ENCODE measurements at places on chromosomes 7 and 10.

GRCh38 chr10:16942381-16943078, 125.3 kb upstream of the RSU1 start:
- no peak for DNase-seq

- DNase-seq = no peak
Observed at GRCh38 chr7:2737771-2738540, 50.0 kb downstream of the AMZ1 start.

DNA sequence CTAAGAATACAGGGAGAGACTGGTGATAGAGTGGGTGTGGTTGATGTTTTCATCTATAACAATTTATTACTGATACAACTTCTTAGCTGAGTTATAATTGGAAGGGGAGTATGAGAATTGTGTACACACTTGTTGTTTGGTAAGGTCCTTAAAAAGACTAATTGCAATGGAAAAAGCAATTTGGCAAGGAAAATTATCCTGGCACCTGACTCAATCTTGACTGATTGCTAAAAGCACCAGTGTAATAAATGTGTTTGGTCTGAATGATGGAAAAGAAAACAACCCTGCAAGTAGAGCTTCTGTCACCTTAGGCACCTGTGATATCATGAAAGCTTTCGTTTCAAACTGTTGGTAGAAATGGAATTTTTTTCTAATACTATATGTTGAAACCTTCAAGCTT, 6.7 kb upstream of the GSDME start:
- no peak for DNase-seq

DNA sequence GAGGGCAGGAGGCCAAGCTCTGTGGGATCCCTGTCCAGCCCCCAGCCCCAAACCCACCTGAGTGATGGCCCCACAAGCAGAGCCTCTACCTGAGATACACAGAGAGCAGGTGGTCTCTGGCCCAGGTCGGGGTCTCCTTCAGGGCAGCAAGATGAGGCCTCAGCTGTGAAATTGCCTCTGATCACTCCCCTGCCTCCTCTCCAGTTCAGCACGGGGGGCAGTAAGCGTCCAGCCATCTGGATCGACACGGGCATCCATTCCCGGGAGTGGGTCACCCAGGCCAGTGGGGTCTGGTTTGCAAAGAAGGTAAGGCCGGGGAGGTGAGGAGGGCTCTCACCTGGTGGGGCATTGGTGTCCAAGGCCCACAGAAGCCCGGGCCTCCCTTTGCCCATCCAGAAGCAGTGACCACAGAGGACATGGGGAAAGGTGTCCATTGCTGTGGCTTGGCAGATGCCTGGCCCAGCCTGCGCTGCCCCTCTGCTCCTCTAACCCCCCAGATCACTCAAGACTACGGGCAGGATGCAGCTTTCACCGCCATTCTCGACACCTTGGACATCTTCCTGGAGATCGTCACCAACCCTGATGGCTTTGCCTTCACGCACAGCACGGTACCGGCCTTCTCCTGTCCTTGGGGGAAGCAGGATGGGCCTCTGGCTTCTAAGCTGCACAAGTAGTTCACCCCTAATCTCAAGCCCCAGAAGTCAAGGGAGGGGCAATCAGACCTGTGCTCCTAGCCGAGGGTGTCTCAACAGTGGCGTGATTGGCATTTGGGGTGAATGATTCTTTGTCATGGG, 3.1 kb downstream of the CPA1 start:
- no peak for DNase-seq

DNA sequence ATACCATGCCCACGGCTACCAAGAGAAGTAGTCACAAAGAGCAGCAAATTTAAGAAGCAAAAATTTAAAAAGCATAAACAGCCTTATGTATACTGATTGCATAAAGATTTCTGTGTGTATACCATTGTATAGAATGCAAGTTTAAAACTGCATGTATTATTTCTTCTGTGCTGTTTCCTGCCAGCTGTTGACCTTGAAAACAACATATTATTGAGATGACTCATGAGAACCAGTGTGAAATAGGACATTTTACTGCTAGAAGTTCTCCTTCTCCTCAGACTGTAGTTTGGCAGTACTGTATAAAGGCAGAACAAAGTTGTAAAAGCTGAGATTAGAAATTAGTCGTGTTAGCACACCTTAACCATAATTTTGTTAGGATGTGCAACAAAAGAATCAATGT, 42.3 kb upstream of the SGCE start:
- DNase-seq = peak; percentile 90

- no peak for DNase-seq
Observed at GRCh38 chr7:106982415-106982814, 62.1 kb upstream of the PRKAR2B start.

DNA sequence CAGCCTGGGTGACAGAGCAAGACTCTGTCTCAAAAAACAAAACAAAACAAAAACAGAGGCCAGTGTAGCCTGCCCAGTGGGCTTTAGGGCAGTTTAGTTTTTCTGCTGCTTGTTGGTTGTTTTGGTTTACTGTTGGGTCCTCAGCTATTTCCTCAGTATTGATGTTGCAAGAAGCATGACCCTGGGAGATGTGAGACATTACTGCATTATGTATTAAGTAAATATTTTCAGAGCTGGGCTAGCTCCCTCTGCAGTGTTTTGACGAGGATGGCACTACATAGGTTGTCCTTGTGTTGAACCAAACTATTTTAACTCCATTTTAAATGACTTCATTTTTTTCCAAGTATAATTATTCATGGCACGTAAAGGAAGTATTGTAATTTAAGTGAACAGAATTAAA, 4.8 kb downstream of the AKAP9 start:
- DNase-seq = peak; percentile 93

- DNase-seq = peak; percentile 78
Observed at GRCh38 chr10:182441-183201, 47.4 kb downstream of the ZMYND11 start.

- no peak for DNase-seq
Observed at GRCh38 chr10:8588135-8588534, 533.6 kb downstream of the GATA3 start.

- DNase-seq = no peak
Observed at GRCh38 chr10:21803374-21803773, 200.2 kb downstream of the DNAJC1 start.

DNA sequence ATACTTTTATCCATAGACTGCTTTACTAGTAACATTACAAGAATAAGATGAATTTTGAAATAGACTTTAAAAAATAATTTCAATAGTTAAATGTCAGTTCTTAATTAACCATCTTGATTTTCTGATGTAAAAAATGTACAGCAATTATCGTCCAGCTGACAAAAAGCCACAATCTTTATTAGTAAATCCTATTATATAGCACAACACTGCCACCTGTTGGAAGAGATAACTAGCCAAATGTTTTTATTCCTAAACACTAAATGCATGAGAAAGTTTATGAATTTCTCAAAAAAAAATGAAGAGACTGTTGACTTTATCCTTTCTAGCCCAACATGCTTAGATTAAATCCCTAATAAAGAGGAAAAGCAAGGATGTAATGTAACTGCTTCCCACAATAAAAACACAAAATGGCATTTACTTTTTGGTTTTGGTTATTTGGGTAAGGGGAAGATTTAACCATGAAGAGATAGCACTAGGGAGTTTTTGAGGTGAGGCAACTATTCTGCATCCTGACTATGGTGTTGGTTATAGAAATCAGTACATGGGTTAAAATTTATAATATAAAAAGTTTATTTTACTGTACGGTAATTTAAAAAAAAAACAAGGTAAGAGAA, 8.0 kb downstream of the COA1 start:
- DNase-seq = peak; percentile 58

DNA sequence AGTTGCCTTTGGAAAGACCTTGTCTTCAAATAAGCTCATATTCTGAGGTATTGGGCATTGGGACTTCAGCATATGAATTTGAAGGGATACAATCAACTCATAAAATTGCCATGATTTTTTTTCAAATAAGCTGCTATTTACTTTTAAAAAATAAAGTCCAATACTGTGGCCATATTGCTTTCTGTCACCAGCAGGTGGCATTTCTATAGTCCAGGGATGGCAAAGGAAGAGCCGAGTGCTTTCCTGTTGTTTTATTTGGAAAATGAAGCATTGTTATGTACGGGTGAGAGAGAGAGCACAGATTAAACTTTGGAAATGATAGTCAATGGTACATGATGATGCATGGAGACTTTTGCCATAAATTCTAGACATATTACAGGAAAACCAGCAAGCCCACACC, 104.1 kb upstream of the DPP6 start:
- DNase-seq = no peak

- no peak for DNase-seq
Observed at GRCh38 chr7:54711900-54712595, 47.0 kb downstream of the SEC61G start.

GRCh38 chr7:102927312-102927933, 14.6 kb downstream of the LRRC17 start:
- DNase-seq = peak; percentile 55

- DNase-seq = no peak
Observed at GRCh38 chr10:53153831-53154230, 381.2 kb upstream of the MBL2 start.

- DNase-seq = no peak
Observed at GRCh38 chr7:7408001-7408770, 127.5 kb downstream of the COL28A1 start.

GRCh38 chr7:6533893-6534495, 17.3 kb downstream of the GRID2IP start:
- no peak for DNase-seq

- peak; percentile 97 for DNase-seq
Observed at GRCh38 chr10:3624367-3624766, 160.6 kb downstream of the KLF6 start.

- peak; percentile 29 for DNase-seq
Observed at GRCh38 chr7:23136216-23136615, 30.6 kb downstream of the KLHL7 start.

- DNase-seq = no peak
Observed at GRCh38 chr7:16350634-16351033, 70.7 kb downstream of the CRPPA start.

GRCh38 chr7:30253796-30254165, 30.6 kb upstream of the ZNRF2 start:
- DNase-seq = no peak

GRCh38 chr10:86410542-86411124, 44.0 kb upstream of the GRID1 start:
- peak; percentile 95 for DNase-seq

DNA sequence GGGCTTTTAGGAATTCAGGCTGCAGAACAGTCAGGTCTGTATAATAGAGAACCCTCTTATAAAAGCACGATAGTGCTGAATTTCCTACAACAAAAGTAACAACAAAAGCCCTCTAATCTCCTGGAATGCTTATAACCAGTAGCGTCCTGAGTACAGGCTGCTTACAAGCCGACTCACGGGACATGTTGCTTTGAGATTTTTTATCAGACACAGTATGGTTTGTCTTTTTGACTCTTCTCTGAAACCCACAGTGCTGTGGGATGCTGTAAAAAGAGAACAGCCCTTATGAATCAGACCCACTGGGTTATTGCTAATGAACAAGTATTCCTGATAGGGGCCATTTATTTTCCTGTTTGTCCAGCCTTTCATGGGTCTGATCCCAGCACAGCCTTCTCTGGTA, 59.4 kb downstream of the PLPP4 start:
- DNase-seq = no peak

GRCh38 chr10:125084614-125085257, 75.6 kb downstream of the CTBP2 start:
- DNase-seq = no peak

- peak; percentile 51 for DNase-seq
Observed at GRCh38 chr7:116329686-116330503, 119.6 kb downstream of the TES start.

GRCh38 chr10:79985481-79986072, 36.7 kb upstream of the SFTPD start:
- no peak for DNase-seq

DNA sequence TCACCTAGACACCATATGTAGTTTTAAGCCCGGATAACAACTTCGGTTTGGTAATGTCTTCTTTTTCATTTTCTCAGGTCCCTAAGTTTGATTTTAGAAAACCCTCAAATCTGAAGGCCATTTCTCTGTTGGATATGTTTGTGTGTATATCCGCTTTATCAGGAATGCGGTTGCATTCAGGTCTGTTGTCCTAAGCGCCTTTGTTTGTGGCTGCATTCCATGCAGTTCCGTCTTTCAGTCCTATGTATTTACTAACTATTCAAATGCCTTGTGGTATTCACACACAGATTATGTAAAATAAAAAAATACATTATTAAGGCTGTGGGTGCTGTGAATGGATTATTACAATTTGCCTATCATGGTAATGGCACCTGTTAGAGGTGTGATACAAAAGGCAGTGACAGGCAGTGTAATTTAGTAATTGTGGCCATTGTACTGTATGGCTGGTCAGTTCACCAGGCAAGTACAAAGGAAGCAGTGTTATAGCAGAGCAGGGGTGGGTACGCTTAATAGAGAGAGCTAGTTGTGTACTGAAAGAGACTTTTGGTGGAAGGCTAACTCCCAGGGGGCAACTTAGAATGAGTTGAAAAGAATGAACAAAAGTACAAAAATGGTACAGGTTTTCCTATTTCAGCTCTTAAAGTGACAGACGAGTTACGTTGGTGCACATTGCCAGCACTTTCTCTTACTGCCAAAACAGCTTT, 136.4 kb downstream of the VTI1A start:
- DNase-seq = no peak

DNA sequence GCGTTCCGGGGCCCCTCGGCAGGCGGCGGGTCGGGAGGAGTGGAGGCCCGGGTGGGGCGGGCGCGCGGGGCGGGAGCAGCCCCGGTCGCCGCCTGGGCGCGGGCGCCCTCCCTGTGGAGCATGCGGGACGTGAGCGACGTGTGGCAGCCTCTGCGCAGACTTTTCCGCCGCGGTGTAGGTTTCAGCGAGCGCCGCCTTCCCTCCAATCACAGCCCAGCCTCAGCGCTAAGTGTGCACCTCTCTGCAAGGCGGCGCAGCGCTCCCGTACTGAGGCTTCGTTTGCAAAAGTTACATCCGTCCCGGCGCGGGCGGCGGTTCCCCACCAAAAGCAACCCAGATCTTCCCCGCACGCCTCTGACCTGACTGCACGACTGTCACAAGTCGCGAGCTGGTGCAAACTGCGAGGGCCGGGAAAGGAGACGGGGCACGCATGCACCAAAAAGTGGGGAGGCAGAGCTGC, 1.2 kb upstream of the PFKFB3 start:
- DNase-seq = peak; percentile 64

GRCh38 chr7:110153222-110153621, 937.7 kb upstream of the LRRN3 start:
- no peak for DNase-seq

- no peak for DNase-seq
Observed at GRCh38 chr7:75050501-75050900, 23.1 kb downstream of the RCC1L start.

DNA sequence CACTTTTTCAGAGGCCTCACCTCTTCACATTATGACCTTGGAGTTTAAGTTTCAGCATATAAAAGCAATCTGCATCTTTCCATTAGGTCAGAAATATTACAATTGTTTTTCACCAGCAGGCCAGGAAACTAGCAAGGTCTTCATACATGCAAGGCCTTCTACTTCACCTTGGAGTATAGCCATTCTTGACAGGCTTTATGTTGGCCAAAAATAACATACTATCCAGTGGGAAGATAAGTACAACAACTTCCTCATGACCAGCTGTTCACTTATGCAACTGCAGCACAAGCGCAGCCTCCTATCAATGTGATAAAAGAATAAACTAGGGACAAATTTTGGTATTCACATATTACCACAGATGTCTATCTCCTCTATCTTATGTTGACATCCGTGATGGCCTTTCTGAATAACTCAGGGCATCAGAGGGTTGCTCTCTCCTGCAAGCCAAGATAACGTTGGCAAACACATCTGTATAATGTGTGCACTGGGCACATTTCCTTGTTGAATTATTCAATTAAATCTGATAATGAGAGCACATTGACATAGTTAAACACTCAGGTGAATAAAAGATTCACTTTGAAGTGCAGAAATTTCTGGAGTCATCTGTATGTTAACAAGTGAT, 239.8 kb downstream of the FZD1 start:
- DNase-seq = no peak

GRCh38 chr10:3056280-3057037, 10.9 kb upstream of the PFKP start:
- no peak for DNase-seq

Data from iris pigment epithelial cell (primary cell).